Stimulated activated CD4-positive, alpha-beta T cell treated with anti-CD3 and anti-CD28 coated beads, TNF-alpha, amount 100 ng/mL, for 4 hours (primary cell): ENCODE measurements at places on chromosomes 2 and 18.

DNA sequence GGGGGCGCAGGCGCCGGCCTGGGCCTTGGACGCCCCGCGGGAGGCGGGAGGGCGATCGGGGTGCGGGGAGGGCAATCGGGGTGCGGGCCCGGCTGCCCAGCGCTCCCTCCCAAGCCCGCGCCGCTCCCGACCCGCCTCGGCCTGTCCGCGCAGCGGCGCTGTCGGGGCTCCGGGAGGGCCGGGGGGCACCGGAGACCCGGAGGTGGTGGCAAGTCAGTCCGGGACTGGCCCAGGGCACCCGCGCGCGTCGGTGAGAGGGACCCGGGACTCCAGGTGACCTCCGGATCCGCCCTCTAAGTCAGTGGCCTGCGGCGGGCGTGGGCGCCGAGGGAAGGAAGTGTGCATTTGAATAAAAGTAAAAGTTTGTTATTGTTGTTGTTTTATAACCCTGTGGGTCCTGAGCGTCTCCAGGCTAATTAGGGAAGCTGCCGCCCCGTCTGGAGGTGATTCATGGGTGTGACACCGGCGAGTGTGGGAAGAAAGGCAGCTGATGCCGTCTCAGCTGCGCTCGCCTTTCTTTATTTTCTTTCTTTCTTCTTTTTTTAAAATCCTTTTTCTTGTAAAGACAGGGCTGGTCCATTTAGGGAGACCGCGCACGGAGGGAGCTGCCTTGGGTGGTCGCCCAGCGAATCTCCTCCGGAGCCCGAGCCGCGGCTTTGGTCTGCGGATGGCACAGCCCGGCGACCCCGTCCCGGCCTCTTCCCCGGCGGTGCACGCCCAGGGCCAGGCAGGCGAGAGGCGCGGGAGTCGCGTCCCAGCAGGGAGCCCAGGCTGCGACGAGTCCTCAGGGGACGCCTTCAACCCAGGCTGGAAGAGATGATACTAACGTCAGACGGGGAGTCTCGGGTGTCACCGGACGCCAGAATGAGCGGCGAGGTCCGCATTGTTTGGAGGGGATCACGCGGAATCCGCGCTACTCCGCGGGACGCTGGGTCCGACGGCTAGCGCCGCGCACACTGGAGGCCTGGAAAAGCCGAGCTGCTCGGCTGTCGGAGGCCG, 627 bp upstream of the CRACDL start:
- DNase-seq: no peak

GRCh38 chr18:45056926-45057325, 376.2 kb downstream of the SETBP1 start:
- no peak for DNase-seq

DNA sequence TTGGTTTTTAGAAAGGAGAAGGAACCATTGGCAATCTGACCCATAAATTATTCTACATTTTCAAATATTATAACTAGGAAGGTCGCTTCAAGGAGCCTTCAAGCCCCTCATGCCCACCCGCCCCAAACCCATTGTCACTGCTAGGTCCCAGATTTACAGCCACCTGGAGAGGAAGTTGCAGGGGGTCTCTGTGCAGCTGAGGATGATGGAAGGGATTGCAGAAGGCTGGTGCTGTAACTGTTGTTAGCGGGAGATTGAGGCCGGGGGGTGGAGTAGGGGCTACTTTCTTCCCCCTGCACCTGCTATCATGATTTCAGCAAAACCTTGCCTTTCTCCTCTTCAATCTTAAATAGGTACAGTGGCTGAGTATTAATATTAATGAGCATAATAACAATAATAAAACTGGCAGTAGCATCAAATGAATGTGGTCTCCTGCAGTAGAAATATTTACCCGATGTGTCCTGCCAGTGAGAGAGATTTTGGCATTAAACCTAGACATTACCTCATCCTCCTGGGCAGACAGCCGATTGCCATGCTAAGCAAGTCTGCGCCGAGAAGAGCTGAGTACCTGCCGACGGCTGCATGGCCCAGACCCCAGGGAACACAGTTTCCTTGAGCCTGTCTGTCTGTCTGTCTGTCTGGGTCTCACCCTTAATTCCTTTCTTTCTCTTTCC, 225.4 kb downstream of the FAM210A start:
- no peak for DNase-seq

DNA sequence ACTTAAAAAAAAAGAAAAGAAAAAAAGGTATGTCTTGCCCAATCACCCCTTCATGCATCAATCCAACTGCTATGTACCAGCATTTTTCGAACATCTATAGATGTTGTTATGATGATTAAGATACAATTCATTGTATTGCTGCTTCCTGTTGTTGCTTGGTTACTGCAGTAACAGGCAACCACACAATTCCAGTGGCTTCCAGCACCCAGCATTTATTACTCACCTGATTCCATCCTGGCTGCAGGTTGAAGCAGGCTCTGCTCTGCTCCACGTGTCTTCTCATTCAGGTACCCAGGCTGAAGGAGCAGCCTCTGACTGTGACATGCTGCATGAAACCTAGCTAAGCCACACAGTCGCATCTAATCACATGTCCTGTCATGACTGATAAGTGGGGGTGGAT, 196.9 kb downstream of the INO80D start:
- DNase-seq: no peak

DNA sequence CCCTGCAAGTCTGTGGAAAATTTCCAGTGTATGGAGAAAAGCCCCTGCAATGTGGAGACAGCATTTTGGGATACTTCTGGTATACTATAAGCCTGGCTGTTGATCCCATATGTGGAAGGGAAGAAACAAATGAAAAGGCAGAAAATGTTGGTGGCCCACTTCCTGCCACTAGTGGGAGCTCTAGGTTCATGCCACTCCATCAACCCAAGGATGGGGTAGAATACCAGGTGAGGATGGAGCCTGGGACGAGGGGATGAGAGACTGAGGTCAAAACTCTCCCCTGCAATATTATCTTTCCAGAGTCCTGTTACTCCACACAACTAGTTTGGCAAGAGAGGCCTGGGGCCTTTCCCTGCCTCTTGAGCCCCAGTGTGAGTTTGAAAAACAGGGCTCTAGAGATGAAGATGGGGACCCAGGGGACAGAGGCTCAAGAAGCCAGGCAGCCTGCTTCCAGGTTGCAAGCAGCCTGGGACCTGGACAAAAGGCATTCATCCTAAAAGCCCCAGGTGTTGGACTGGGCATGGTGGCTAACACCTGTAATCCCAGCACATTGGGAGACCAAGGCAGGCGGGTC, 31.9 kb downstream of the BMP10 start:
- no peak for DNase-seq

DNA sequence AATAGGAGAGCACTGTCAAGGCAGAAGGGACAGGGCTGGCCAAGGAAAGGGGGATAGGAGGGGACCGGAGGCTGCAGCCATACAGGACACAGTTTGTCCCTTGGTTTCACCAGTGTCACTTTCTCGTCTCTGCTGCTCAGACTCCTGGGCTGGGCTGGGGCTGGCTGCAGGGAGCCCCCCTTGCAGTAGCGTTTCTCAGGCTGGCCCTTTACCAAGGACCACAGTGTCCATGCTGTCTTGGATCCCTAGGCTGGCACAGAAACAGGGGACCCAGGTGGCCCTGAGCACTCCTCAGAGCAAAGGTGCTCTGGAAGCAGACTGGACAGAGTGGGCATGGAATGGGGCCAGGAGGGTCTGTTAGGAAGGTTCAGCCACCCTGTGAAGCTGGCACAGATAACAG, 34.8 kb downstream of the ATOH8 start:
- no peak for DNase-seq

- DNase-seq: no peak
Observed at GRCh38 chr18:70221915-70222278, 16.4 kb upstream of the RTTN start.

DNA sequence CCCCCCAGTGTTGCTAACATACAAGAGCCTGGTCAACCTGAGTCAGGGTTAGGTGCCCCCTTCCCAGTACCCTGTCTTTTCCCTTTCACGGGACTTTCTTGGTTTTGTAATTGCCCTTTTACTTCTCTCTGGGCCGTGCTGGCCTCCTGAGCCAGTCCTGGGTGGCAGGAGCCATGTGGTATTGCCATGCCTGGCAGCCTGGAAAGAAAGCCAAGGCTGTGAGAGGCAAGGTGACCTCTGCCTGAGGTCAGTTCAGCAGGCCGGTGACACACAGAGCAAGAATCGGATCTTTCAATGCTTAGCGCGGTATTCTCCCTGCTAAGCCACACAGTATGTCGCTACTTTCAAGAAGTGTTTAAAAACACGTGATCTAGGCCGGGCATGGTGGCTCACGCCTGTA, 52.3 kb downstream of the C18orf63 start:
- DNase-seq: no peak

DNA sequence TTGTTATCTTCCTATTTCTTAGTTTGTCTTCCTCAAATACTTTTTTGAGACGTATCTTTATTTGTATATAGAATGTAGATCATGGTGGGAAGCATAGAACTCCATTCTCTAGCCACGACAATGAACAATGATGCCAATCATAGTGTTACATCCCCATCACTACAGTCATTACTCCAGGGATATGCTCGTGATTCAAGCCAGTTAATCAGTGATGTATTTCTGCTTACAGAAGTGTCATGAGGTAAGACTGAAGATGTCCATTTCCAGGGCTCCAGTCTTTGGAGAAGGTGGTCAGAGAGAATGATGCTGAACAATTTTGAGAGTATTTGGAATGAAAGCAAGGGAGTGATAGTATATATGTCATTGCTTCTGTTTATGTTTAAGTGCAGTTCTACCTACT, 777.2 kb upstream of the TMEFF2 start:
- no peak for DNase-seq

- DNase-seq: peak; percentile 29
Observed at GRCh38 chr18:7566567-7567473, at the start of gene PTPRM. Gene PTPRM (plus strand): TSS chr18:7567316. CDS start chr18:7567819, 503 bp downstream.

DNA sequence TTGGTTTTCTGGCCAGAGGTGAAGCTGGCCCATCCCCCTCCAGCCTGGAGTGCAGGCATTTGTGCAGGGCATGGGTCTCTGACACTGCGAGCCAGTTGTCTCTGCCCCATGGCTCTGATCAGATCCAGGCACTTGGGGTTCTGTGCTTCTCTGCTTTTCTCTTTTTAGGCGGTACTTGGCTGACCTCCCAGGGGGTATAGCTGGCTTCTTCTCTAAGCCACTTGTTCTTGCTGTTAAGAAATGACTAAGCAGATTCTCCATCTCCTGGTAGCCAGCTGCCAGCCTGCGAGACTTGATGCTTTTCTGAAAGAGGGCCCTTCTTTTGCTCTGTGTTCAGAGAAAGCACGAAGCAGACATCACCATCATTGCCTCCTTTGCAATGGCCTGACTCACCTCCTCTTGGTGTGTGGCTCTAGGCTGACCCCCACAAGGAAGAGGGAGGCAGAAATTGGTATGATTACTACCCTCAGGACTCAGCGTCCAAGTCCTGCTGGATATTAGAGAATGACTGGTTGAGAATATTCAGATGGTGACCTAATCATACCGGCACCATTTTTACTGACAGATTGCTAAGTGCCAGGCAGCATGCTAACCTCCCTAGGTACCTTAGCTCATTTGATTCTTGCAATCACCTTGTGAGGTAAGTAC, 32.7 kb downstream of the TNP1 start:
- DNase-seq: no peak

DNA sequence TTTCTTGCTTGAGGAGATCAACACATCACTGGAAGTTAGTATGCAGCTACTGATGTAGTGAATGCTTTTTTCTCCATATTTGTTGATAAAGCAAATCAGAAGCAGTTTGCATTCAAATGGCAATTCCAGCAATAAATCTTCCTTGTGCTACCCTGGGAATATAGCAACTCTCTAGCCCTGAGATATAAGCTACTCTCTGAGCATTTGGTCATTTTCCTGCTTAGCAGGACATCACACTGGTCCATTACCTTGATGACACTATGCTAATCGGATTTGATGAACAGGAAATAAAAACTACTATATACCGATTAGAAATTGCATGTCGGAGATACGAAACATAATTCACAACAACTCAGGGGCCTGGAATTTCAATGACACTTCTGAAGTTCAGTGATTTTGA, 152.7 kb downstream of the CBLN2 start:
- DNase-seq: no peak

DNA sequence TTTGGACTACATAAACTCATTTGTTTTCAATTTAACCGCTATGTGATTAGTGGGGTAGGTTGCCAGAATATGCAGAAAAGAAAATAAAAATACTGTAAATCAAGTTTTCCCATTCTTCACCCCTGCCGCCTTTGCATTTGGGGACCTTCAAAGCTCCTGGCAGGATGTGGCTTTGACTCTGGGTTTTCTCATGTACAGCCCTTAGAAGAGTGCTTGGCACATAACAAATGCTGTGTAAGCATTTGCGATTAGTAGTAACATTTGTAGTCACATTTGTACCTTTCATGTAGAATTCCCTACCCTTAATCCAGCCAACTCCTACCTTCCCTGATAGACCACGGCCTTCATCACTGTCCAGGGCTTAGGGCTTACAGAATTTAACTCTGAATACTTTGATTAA, 262.6 kb downstream of the MREG start:
- DNase-seq: no peak

GRCh38 chr2:175025946-175026345, 20.8 kb upstream of the CHN1 start:
- no peak for DNase-seq

DNA sequence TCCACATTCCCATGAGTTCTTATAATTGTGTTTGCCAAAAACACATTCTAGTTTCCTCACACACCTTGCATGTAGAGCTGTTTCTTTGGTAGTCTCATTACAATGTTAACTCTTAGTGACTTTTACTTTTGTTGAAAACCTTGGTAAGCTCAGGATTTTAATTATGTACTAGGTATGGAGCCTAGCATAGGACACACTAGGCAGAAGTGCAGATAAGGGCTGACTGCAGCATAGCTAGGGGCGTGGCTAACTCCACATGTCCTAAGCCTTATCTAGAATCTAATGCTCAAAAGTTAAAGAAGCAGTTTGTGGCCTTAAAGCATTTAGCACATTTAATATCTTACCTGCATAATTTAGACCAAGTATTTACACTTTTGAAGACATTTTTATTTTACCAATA, 153.7 kb upstream of the FBXO11 start:
- no peak for DNase-seq

DNA sequence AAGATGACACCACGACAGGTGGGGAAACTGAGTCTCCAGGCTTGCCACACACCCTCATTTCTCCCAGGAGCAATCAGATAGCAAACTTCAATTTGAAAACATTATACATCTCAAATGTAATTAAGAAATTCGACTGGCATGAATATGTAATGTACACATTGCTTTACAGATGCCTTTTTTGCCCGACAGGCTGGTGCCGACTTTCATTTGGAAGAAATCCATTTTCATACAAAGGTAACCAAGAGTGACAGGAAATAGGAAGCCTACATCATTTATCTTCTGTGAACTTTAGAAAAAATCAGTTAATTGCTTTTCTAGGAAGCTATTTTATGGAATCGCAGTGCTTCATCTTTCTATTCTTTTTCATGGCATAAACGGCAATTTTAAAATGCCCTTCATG, 140.3 kb downstream of the AFF3 start:
- no peak for DNase-seq

GRCh38 chr2:124814968-124815745, 790.1 kb downstream of the CNTNAP5 start:
- DNase-seq: no peak

- no peak for DNase-seq
Observed at GRCh38 chr2:37300578-37300977, 24.1 kb downstream of the PRKD3 start.

- DNase-seq: peak; percentile 77
Observed at GRCh38 chr2:218896501-218897393, 16.1 kb downstream of the WNT10A start.

- DNase-seq: no peak
Observed at GRCh38 chr18:79509536-79509930, 113.8 kb downstream of the NFATC1 start.

- DNase-seq: no peak
Observed at GRCh38 chr2:29448096-29448688, 333.0 kb downstream of the CLIP4 start.
